ENCODE measurements at places on chromosomes 7 and 10.

GRCh38 chr7:1149351-1149794, 10.6 kb downstream of the ZFAND2A start:
- DNase-seq = no peak

DNA sequence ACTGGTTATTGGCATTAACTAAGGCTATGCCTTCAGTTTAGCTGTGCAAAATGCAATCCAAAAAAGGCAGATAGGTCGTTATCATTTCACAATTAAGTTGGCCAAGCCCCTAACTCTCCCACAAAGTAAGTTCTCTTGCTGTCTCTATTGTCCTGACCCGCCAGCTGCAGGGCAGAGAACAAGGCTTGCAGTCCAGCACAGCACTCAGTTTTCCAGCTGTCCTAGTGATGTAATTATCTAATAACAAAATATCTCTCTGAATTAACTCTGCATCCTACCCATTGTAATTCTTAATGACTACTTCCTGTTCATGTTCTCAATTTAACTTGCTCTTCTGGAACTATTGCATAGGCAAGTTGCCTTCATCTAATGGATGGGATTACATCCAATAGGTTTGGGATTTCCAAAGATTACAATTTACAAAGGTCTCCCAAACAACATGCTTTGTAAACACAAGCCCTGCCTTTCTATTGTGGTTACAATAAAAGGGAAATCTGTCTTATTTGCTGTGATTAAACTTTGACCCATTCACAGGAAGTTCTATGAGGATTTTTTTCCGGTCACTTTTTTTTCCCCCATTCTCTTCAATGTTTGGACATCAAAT, 55.2 kb downstream of the CDK6 start:
- DNase-seq = no peak

DNA sequence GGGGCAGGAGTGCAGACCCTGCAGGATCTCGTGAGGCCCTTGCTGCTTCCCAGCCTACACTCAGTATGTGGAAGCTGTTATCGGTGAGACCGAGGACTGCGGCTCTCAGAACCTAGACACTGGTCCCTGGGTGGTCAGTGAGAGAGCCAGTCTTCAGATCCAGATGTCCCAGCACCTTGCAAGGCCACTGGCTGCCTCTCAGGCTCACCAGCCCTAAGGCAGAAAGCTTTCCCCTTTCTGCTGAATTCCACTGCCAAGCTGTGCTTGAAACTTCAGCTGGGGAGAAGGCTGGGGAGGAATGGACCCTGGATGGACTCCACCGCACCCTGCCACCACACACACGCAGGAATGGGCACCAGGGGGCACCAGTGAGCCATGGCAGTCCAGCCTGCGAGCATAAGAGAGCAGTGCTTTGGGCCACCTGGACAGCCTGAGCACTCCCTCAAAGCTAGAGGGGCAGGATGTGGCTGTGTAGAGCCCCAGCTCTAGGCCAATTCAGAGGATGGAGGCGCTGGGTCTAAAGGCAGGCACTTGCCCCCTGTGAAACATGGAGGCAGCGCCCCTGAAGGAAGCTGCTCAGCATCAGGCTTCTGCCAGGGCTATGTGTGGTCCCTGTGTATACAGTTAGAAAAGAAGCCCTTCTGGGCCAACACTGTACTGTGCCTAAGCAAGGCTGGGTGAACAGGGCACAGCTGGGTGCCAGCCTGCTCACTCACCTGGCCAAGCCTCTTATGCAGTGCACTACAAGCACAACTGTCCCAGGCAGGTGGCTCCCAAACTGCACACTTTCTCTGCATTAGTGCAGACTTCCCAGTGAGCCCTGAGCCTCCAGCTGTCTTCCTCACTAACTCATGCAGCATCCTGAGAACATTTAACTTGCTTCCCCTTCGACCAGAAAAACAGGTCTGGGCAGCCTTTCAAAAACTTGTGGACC, 21.6 kb downstream of the TMEM72 start:
- no peak for DNase-seq

DNA sequence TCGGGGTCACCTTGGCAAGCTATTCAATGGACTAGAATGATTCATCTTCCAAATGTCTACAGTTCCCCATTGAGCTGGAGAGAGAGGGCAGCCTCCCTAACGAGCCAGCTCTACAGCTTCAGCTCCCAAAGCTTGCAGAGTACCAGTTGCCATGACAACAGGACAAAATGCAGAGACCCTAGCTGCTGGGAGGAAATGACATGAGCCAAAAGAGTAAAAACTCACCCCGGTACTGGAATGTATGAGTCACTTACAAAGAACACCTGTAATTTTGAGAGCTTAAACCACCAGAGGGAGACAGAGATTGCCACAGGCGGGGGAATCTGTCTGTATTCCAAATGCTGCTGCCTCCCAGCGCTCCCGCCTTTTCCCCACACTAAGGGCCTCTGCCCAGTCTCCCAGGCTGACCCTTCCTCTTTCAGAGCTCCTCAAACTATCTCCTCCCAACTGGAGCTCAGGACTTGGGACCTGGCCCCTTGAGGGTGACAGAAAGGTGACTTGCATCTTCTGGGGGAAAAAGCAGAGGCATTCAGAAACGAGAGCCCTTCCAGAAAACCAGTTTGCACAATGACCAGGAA, 95.5 kb downstream of the CUL2 start:
- DNase-seq = peak; percentile 2

DNA sequence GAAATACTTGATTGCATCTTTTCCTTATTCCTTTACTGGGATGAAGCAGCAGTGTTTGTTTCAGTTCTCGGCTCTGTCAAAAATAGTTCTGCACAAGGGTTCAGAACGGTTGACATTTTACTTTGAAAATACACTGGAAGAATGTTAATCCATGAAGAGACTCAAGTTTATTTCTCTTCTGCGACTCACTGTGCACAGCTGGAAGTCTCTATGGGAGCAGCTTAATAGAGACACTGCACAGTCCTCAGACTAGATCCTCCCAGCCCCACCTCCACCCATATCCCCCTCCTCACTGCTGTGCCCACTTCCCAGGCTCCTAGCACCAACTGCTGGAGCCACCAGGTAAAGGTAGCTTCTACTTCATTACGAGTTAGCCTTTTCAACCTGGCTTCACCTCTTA, 517.8 kb downstream of the GRID1 start:
- DNase-seq = no peak

DNA sequence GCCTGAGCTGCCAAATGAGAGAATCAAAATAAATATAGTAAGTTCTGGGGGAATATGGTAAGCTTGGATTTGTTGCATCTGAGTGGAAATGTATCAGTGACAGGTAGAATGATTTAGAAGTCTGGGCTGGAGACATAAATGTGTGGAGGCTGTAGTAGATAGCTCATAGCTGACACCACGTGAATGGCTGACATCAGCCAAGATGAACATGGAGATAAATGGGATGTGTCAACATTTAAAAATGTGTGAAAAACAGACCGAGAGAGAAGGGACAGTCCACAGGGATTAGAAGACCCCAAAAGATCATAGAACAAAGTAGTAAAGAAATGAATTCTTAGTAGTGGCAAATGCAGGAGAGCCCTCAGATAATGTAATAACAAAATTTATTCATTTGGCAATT, 40.9 kb downstream of the NAMPT start:
- DNase-seq = no peak

DNA sequence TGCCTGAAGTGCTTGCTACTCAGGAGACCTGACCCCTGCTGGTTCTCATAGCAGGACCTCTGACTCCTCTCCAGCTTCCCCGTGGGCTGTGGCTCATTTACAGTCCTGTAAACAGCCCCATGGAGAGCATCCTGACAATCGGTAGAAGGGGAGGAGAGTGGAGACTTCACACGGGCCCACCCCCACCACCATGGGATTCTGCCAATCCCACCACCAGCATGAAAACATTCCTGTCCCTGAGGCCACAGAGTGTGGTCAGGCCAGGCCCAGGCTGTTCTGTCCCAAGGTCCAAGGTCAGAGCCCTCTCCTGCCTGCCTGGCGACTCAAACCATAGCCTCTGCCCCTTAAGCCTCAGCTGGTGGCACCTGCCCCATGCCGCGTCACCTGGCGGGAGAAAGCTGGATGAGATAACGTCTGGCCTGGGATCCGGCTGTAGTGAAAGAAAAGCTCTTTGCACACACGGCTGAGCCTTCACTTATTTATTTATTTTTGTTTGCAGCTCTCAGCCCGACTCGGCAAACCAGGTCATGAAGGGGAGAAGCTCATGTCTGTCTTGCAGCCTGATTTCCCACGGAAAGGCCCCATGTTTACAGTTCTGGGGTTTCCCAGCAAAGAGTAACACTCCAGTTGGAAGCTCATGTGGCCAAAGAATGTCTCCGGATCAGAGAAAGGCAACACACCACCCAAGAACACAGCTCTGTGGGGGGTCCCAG, 293.6 kb upstream of the ZMIZ1 start:
- no peak for DNase-seq

DNA sequence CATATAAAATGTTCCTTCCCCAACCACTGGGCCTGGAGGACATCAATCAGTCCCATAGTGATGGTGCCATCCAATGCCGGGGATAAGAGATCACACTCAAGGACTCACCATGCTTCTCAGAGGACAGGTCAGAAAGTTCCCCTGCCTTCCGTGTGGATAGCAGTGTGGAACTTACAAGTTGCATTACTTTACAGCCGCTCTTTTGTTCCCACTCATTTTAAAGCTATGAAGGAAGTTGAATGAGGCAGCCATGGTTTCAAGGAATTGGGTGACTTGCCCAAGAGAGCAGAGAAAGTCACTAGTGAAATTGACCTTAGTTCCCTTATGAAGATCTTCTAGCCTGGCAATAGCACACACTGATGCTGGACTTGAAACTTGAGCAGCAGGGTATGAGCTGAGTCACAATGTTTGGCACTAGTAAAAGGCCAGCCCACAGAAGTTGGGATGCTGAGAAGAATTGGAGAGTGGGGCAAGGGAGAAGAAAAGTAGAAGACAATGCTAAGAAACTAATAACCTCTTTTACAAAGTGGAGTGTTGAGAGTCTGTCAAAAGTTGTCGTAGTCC, 78.7 kb downstream of the CXCL12 start:
- DNase-seq = no peak

DNA sequence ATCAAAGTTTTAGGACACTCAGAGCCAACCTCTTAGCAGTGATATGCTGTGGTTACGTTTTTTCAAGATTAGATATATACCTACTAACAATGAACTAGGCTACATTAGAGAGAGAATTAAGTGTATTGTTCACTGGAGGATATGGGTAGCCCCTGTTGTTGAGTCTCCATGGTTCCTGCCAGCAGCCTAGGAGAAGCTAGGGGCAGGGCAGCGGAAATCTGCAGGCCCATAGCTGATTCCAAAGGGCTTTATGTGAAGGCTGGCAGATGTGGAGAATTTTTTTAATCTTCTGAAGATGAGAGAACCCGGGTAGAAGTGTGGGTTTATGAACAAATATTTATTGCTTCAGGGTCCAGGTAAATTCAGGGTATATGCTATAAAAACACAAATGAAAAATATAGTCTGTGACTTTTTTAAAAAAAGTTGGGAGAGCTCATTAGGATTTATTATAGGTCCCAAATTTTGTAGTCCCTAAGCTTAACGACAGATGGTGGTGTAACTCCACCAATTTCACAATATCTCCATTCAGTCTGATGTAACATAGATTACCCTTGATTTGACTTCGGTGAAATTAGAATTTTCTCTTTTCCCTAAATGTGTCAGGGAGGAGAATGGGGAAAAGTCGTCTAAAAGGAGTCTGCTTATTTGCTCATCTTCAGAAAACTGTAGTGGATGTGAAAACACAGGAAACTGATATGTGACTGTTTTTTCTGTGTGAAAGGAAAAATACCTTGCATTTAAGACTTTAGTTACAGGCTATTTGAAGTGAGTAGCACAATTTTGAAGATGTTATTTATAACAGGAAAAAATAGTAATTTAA, 163.0 kb upstream of the PPP1R3A start:
- no peak for DNase-seq

- no peak for DNase-seq
These were observed 26.7 kb downstream of the ZSCAN25 start for GRCh38 chr7:99643464-99643863.

DNA sequence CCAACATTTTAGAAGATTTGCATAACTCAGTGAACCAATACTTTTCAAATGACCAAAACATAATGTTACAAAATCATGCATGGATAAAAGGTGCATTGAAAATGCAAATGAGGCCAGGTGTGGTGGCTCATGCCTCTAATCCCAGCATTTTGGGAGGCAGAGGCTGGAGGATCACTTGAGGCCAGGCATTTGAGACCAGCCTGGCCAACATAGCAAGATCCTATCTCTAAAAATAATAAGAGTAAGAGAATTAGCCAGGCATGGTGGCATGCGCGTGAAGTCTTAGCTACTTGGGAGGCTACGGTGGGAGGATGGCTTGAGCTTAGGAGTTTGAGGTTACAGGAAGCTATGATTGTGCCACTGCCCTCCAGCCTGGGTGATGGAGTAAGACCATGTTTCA, 33.4 kb downstream of the SCD start:
- DNase-seq = no peak

DNA sequence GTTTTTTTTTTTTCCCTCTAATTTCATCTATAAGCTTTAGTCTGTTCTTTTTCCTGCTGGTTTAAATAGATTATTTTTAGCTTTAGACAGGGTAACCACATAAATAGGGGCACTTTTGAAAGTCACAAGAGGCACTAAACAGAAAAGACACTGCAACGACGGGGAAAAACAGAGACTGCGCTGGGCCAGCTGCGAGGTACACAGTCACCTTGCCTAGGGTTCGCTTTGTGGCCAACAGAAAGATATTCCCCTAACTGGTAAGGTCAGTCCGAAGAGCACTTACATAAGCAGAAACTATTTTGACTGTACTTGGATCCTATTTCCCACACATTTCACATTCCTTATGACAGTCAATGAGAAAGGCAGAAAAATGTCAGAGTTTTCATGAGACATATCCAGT, 175.6 kb upstream of the PHF14 start:
- DNase-seq = no peak

DNA sequence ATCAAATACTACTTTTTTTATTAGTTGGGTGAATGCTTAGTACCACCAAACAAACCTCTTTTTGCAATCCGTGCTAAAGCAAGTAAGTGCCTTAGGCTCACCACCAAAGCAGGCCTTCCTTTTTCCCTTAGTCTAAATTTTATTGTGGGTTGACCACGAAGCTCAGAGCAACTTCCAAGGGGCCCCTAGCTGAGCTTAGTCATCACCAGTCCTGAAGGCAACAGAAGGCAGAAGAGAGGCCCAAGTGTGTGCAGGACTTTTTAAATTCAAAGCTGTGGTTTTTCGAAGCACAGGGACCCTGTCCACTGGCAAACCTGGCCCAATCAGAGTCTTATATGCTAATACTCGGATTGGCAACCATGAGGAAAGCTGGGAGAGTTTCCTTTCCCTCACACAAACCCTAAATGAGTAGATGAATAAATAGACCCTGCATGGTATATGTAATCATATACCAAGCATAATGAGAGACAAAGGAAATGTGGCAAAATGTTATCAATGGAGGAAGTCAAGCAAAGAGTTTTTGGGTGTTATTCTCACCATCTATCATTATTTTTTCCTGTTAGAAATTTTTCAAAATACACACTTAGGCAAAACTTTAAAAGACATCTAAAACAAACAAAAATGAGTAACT, 453.2 kb upstream of the GALNT17 start:
- DNase-seq = no peak

- DNase-seq = no peak
These were observed 8.6 kb downstream of the CALN1 start for GRCh38 chr7:72403458-72404076.

GRCh38 chr10:109411917-109412316, 511.4 kb downstream of the XPNPEP1 start:
- DNase-seq = no peak

- DNase-seq = no peak
These were observed 14.2 kb upstream of the SVIL start for GRCh38 chr10:29648983-29649268.

GRCh38 chr7:19932549-19933249, 159.3 kb upstream of the TMEM196 start:
- no peak for DNase-seq

GRCh38 chr10:75071756-75072155, 39.7 kb upstream of the SAMD8 start:
- DNase-seq = no peak

Data from NCI-H1930 (cell line).